ENCODE measurements at places on chromosomes 7 and 10.

DNA sequence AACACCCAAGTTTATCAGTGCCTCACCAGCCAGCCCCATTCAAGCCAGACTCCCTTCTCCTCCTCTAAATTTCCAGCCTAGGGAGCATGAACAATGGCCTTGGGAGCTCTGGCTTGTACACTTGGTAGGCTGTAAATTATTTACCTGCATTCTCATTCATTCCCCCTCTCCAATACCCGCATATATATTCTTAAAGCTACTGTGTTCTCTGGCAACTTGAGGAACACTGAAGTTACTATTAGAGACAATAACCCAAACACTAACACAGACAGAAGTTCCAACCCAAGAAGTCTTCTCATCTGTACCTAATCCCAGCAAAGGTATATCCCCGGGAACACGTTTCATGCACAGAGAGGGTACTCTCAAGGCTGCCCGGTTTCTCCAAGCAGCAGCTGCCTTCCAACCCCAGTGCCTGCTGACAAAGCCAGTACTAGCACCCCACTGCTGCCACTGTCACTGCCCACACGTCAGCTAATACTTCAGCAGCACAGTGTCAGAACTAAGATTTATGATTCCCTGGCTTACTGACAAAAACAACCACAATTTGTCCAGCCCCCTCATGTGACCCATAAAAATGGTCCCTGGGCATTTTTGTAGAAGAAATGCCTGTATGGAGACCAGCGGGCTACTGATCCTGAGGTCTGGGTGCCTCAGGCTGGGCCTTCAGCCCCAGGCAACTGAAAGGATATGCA is 3.1 kb downstream of the WDR91 start:
- DNase-seq = no peak

GRCh38 chr7:14582010-14582409 is 320.5 kb downstream of the DGKB start:
- DNase-seq = no peak

DNA sequence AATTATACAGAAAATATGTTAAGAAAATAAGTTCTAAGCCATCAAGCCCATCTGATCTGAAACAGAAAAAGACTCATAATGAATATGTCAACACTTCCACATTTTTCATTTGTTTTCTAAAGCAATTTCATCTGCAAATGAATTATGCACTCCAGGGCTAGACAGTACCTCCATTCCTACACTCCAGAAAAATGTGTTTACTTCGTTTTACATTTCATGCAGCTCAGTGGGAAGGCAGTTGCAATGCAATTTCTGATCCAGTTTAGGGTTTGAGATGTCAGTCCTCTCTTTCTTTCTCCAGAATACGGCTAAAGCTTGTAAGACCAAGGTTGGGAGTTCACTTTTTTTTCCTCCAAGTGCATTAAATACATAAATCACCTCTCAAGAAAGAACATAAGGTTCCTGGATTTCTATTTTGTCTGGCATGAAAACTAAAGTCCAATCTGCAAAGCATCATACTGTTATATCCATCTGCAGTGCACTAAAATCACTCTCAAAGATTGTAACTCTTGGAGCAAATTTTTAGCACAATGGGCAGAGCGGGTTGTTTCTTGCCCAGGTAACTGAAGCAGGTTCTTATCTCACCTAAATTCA is 348.8 kb upstream of the C7orf33 start:
- no peak for DNase-seq

- DNase-seq = no peak
Observed at GRCh38 chr7:145681646-145682045, 435.0 kb upstream of the CNTNAP2 start.

DNA sequence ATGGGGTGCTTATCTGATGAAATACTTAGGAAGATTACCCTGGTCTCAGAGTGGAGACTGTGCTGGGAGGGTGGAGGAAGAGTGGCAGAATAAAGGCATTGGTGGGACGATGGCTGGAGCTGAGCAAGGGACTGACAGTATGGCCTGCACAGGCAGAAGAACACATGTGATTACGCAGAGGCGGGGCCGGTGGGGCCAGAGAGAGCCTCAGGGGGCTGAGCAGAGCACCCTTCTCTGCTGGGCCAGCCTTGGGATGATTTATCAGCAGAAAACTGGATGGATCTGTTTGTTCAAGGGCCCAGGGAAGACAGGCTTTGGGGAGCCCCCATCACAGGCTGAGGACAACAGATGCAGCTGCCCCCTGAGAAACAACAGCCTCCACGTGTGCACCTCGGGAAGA is 272.1 kb downstream of the SDK1 start:
- no peak for DNase-seq

DNA sequence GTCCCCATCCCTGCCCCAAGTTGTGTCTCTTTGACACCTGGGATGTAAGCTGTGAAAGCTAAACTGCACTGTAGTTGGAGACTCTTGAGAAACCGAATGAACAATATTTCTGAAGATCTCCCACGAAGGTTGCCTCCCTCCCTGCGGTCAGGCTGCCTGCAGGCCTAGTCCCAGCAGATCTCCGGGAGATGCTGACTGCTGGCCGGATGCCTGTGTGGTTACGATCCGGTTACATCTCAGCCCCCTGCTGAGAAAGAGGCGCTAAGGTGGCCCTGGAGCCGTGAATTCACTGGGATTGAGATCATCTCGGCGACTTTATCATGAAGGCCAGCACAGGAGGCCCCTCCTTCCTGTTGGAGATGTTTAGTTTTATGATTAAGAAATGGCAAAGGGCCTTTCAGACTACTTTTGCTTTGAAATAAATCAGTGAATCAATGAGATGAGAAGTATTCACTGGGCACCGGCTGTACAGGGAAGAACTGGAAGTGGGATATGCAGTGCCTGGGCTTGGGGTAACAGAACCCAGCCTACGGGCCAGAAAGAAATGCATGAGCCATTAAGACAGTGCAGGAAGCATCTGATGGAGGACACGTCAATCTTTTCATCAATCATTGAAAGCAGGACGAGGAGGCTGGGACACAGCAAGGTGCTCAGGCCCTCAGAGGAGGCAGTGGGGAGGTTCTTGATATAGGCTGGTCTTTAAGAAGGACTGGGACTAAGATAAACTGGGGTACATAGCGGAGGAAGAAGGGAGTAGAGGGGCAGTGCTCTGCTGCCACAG is 177.6 kb downstream of the PRKAG2 start:
- no peak for DNase-seq

DNA sequence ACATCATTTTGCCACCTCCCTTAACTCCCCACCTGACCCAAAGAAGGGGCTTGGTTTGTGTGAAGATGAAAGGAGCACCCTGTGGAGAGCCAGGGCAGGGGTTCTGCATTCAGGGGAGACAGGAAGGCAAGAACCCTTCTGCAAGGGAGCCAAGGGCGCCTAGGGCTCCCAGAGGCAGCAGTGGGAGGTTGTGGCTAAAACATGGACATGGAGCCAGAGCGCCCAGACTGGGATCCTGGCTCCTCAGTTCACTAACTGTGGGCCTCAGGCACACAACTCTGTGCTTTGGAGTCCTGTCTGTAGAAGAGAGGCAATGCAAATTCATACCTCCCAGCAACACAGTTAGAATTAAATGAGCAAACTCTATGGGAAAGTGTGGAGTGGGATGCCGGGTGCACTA is 123.1 kb upstream of the MACROH2A2 start:
- no peak for DNase-seq

GRCh38 chr7:102415685-102416225 is 17.6 kb upstream of the ORAI2 start:
- DNase-seq = no peak

DNA sequence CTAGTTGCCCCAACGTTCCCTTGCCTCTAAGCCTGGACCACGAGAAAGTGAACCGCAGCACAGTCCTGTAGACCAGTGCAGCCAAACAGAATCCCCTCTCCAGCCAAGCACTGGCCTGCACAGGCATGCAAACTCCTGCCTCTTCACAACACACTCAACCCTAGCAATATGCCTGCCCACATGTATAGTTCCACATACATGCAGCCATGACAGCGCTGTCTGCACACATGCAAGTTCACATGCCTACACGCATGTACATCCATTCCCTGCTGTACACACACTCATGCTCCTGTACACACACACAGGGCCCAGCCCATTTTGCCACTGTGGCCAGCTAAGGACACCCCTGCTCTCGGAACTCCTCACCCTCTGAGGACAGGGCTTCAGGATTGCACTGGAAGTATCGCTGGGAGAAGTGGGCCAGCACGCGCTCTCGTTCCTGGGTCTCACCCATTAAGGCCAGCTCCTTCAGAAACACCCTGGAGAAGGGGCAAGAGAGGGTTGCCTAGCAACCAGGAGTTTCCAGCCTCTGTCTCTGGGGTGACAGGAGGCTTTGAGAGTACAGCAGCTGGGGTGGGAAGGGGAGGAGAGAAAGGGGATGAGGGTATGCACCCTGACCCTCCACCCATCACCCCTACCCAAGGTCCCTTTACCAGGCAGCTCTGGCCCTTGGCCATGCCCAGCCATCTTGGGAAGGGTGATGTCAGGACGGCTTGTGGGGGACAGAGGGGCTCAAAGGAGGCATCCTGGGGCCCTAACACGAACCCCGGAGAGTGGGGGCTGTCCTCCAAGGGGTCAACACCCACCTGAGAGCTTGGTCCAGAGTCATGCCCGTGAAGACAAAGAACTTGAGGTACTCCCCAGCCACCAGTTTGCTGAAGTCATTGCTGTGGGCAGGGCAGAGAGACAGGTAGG is 7.0 kb downstream of the PSD start:
- DNase-seq = no peak

- no peak for DNase-seq
Observed at GRCh38 chr10:132712291-132712690, 73.7 kb downstream of the NKX6-2 start.

Data from CD14-positive monocyte (primary cell).